Ascending aorta (tissue), 2 donors: ENCODE measurements at places on chromosomes 1 and 21. TPM values are rescaled to one million over a fixed set of nuclear protein-coding genes. Genes with fewer than 3 reads are reported as not detected.

GRCh38 chr1:95067568-95067967 lies 5.2 kb downstream of the ALG14 start:
- DNase-seq, result no peak

DNA sequence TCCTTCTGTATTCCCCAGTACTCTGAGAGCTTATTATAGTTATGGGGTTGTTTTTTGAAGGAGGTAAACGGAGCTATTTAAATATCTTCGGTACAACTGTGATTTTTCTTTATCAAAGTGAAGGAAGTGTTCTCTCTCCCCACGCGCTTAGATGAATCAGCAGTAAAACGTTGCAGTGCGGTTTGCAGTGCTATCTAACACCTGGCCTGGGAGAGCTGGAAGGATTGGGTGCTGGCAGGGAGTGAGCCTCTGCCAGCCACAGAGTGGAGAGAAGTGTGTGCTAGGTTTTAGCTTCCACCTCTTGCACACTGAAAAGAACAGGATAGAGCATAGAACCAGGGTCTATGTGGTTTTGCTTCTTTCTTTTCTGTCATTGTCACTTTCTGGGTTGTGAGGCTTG lies 165.9 kb downstream of the SDCCAG8 start:
- no peak for DNase-seq

Gene SPRR1A
- not detected for total RNA-seq

Gene TDRD5
- not detected for total RNA-seq

DNA sequence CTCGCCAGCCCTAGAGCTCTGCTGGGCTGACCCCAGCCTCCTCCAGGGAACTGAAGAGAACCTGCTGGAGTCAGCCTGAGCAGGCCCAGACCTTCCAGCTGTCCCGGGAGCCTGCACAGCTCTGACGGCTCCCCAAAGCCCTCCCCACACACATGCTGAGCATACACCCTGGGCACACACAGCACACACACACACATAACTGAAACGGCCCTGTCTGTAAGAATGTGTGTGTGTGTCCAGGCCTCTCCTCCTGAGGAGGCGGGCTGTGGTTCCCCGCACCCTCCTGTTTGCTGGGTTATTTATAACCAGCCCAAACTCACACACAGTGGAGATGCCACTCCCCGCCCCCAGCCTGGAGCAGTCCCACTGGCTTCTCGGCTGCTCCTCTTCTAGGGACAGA lies 20.2 kb downstream of the SDC3 start:
- DNase-seq, result peak; percentile 94
